Muscle of leg (tissue), 16 donors: ENCODE measurements at places on chromosomes 7 and 10. TPM values are rescaled to one million over a fixed set of nuclear protein-coding genes. Genes with fewer than 3 reads are reported as not detected.

GRCh38 chr10:131865223-131865917 lies 35.4 kb upstream of the PPP2R2D start:
- no peak for DNase-seq

DNA sequence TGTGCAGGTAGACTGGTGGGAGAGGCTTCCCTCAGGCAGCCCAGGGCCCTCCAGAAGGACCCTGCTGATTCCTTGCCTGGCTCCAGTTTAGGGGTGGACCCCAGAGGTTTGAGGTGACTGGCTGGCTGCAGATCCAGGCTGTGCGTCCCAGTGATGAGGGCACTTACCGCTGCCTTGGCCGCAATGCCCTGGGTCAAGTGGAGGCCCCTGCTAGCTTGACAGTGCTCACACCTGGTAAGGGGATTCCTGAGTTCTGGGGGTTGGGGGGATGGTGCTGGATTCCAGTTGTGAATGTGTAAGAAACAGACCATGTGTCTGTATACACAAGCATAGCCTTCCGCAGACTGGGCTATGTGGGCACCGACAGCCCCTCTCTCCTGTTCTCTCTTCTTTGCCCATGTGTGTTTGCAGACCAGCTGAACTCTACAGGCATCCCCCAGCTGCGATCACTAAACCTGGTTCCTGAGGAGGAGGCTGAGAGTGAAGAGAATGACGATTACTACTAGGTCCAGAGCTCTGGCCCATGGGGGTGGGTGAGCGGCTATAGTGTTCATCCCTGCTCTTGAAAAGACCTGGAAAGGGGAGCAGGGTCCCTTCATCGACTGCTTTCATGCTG lies 2.7 kb downstream of the KAZALD1 start:
- no peak for DNase-seq

- DNase-seq: no peak
Measured at GRCh38 chr7:112994656-112995055, 92.0 kb downstream of the GPR85 start.

DNA sequence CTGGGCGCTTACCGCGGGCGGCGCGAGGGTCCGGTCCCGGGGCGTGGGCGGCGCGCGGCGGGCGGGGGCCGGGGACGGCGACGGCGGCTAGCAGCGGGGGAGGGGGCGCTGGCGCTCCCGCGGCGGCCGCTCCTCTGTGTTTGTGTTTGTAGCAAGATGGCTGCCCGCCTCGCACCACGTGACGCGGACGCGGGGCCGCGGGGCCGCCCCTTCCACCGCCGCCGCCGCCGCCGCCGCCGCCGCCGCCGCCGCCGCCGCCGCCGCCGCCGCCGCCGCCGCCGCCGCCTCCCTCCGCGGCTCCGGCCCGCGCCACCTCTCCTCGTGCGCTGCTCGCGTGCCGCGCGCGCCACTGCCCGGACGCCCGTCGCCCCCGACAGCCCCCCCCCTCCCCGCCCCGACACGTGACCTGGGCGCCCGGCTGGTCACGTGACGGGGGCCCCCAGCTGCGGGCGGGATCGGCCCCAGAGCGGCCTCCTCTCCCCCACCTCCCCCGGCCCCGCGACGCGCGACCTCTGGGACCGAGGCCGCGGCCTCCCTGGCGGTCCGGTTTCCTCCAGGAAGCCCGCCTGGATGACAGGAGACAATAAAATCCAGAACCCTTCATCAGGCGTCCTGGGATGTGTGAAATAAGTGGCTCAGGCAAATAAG lies at the start of gene GIGYF1:
TSS of gene GIGYF1 (minus strand) at position 153 of the 648 bp plus-strand sequence. CDS start 6,012 bp downstream, outside the sequence.
- peak; percentile 82 for DNase-seq

DNA sequence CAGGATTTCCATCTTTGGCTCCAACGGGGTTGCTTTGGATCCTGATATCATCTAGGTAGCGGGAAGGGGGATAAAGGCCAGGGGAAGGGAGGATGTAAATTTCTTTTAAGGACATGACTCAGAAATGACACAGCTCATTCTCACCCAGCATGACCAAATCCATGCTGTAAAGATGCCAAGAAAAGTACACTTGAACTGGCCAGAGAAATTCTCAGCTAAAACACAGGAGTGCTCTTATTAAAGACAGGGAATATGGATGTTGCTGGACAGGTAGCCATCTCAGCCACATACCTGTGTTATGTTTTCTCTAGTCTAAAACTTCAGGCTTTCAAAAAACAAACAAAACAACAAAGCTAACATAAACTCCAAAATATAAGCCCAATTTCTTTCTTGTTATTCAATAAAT lies 68.3 kb downstream of the NAMPT start:
- DNase-seq: peak; percentile 52

- no peak for DNase-seq
Measured at GRCh38 chr10:119337796-119338432, 130.5 kb downstream of the GRK5 start.

DNA sequence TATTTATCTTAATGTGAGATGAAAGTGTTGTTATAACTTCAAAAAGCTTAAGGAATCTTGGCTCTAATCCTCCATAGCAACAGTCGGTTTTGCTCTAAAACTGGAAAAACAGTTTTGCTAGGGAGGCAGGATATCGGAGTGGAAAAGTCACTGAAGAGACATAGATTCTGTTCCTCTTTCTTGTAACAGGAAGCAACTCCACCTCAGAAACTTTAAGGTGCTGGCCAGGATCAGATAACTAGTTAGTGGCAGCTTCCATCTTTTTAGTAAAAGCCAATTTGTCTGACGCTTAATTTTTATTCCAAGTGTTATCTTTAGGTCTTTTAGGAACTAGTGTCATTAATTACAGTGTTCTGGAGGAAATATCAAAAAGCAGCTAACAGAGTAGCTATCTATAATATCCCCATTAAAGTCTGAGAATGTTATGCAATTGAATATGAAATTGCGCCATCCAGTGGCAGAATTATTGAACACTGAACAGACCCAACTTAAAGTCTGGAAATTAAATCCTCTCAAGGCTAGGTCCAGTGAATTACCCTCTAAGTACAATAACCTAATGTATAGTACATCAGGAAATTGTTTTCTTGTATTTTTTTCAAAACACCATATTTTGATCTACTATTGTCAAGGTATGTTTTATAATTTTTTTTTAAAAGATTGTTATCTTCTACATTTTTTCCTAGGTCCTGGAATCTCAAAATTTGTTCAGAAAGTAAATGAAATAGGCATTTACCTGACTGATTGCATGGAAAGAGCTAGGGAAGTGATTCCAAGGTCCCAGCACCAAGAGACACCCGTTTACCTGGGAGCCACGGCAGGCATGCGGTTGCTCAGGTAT lies 65.9 kb upstream of the CC2D2B start:
- peak; percentile 76 for DNase-seq

- DNase-seq: no peak
Measured at GRCh38 chr10:63205421-63205820, 72.3 kb downstream of the NRBF2 start.

GRCh38 chr10:65350611-65351010 lies 1575.2 kb upstream of the LRRTM3 start:
- no peak for DNase-seq

- no peak for DNase-seq
Measured at GRCh38 chr10:118729200-118729599, 25.6 kb downstream of the CACUL1 start.

GRCh38 chr7:74183653-74184450 lies 9.7 kb downstream of the EIF4H start:
- no peak for DNase-seq

DNA sequence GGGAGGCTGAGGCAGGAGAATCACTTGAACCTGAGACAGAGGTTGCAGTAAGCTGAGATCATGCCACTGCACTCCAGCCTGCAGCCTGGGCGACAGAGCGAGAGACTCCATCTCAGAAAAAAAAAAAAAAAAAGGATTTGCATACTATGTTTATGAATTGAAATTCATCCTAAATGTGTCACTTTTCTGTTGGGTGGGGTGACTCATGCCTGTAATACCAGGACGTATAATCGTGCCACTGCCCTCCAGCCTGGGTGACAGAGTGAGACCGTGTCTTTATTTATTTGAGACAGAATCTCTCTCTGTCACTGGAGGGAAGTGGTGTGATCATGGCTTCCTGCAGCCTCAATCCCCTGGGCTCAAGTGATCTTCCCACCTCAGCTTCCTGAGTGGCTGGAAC lies 5.8 kb downstream of the ZNF212 start:
- no peak for DNase-seq

GRCh38 chr7:74722153-74722552 lies 51.7 kb upstream of the NCF1 start:
- DNase-seq: no peak

DNA sequence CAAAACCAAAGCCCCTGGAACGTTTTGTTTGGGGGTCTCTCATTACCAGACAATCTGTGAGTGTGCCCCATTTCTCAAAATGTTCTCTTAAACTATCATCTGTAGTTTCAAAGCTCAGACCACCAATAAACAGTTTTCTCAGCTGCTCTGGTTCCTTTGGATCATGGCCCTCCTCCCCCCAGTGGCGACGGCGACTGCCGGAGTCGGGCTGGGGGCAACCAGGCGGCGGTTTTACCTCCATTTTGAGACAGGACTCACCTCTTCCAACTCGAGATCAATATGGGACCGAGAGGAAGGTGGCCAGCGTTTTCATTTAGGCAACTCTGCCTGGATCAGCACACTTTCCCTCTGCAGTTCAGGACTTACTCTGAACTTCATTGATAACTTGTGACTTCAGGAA lies 141.5 kb upstream of the ZNF32 start:
- DNase-seq: no peak

DNA sequence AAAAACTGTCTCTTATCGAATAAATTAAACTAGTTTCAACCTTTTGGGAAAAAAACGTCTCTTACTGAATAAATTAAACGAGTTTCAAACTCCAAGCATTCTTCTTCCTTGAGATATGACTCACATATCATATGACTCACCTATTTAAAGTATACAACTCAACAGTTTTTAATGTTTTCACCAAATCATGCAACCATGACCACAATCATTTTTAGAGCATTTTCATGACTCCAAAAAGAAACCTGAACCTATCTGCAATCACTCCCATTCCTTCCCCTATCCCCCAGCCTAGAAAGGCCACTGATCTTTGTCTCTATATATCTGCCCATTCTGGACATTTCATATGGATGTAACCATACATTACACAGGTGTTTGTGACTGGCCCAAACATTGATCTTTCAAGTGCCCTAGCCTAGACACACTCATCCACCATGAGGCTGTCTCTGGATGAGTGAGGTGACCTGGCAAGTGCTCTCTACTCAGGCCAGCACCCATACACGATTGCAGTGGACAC lies 115.3 kb downstream of the PIP4K2A start:
- DNase-seq: no peak

DNA sequence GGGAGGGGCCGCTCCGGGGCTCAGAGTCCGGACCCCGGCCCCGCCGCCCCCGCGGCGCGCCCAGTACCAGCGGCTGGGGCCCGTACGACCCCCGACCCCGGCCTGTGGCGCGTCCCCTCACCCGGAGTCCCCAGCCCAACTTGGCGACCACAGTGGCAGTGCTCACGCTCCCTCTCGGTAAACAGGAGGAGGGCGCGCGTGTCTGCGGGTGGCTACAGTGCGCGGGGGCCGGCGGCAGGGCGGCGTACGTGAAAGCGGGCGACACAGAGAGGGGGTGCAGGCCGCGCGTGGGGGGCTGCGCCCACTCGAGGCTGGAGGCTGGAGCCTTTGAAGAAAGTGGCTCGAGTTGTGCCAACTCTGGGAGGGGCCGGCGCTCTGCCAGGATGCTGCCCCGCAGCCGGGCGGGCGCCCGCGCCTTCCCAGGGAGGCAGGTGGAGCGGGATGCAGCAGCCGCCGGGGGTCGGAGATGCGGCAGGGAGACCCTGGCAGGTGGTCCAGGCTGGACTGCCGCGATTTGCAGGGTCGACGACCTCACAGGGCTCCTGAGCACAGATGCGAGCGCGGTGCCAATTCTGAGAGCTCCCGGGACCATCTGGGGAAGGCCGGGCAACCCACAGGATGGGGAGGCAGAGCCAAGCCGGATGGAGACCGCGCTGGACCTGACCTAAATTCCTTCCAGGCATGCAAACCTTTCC lies 655 bp downstream of the PTPRE start:
- no peak for DNase-seq

DNA sequence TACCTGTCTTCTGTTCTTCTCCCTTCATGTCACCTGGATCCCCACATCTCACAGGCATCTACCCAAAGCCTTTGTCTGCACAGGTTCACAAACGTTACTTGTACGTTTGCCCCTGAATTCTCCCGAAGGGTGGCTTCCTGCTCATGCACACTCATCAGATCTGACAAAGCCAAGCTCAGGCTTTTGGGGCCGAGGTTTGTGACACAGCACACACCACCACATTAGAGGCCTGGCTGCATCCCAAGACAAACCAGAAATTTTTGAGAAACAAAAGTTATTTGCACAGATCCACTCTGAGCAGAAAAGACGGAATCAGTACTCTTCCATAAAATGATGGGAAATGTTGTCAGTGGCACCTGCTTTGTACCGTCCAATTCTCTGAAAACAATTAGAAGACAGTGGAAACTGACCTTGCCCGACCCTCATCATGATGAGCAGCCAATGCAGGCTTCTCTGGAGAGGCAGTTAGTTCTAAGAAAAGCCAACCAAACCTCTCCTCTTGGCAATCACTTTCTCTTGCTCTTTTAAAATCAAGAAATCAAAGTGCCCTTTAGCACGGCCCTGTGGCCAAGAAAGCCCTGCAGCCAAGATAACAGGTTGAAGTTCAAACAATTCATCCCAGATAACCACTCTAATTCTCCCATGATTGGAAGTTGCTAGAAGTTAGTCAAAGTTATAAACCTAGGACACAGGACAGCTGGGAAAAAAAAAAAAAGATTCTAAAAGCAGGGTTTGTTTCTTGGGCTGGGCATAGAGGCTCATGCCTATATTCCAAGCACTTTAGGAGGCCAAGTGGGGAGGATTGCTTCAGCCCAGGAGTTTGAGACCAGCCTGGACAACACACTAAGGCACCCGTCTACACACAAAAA lies 13.6 kb upstream of the SVIL start:
- DNase-seq: peak; percentile 53

GRCh38 chr7:43439631-43440401 lies 143.1 kb upstream of the STK17A start:
- peak; percentile 11 for DNase-seq

The TRUB1 gene
- total RNA-seq: 20.9 TPM

The IRF5 gene
- total RNA-seq: 2.7 TPM

The GIMAP1 gene
- 3.1 TPM for total RNA-seq

The FOXI2 gene
- total RNA-seq: 0.09 TPM

The GPR37 gene
- total RNA-seq: 16.9 TPM

The OR2A12 gene
- total RNA-seq: not detected

The ACSM6 gene
- not detected for total RNA-seq

The PPP1R17 gene
- total RNA-seq: not detected

The NPSR1 gene
- 0.31 TPM for total RNA-seq

The DPYSL4 gene
- 1.3 TPM for total RNA-seq

The C7orf57 gene
- 0.09 TPM for total RNA-seq

The EGR2 gene
- 1.5 TPM for total RNA-seq

The TES gene
- total RNA-seq: 23.2 TPM

The WIPF3 gene
- total RNA-seq: 6.1 TPM

The PTF1A gene
- not detected for total RNA-seq

The PARD3 gene
- total RNA-seq: 59.0 TPM
